ENCODE measurements at places on chromosomes 6 and 20.

GRCh38 chr20:19598117-19598850 lies 159.8 kb upstream of the RIN2 start:
- no peak for DNase-seq

- no peak for DNase-seq
Measured at GRCh38 chr20:61340157-61340556, 88.1 kb downstream of the CDH4 start.

DNA sequence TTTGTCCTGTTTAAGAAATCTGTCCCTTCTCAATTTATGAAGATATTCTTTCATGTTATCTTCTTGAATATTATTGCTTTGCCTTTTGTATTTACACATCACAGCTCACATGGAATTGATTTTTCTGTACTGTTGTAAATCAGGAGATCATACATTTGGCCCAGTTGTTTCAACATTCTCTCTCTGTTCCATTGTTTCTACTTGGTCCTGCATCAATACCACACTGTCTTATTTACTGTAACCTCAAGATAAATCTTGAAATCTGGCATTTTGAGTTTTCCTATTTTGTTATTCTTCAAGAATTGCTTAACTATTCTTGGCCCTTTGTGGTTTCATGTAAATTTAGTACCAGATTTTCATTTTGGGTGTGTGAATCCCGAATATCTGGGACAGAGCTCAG lies 121.7 kb upstream of the CCN2 start:
- no peak for DNase-seq

DNA sequence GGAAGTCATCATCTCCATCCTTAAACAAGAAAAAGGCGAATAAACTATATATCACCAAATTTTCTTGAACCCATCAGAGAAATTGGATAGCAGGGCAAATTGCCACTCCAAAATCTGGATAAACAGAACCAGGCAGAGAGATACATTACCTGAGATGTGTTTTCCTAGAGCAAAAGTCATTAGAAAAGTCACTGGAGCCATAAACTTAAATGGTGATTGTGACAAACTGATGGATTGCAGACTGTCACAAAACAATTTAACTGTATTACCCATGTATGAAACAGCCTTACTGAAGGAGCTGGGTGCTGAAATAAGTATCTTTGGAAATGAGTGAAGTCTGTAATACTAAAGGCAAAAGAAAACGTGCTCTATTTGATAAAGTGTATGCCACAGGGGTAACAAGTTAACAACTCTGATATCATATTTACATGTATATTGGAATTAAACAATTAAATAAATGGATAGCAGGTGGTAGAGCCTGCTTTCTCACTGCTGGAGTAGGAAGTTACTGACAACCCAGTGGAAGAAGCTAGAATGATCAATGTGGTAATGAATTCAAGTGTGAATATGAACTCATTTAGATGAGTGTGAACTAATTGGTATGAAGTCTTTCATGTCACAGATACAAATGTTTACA lies 186.9 kb downstream of the LMBRD1 start:
- DNase-seq, result no peak

- no peak for DNase-seq
Measured at GRCh38 chr6:88262332-88262731, 96.2 kb upstream of the CNR1 start.

Measured in stimulated activated CD4-positive, alpha-beta T cell treated with anti-CD3 and anti-CD28 coated beads, Interleukin-1b, Interleukin-23, amount 100 ng/mL, for 1 hour (primary cell).